ENCODE measurements at places on chromosomes 4 and X.

DNA sequence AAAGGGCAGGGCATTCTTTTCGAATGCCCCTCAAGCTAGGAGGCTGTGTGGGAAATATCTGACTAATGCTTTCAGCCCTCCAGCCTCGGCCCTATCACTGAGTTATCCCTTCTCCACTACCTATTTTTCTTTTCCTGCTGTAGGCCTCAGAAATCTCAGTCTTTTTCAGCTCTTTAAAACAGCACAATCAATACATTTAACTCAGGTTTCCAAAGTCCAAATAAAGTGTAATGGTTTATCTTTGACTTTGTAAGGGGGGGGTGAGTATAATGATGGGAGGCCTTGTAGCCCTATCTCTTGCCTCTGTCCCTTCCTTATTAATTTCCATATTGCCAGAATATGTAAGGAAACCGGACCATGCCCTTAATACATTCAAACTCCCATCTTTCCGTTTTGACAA, 1.6 kb upstream of the WNK3 start:
- no peaks in the 10 kb centered on the region for H3K4me1 ChIP-seq
- no peak for DNase-seq
- H3K27me3 ChIP-seq = peaks cover 47% of the 10 kb centered on the region

GRCh38 chrX:16585486-16586376, 64.2 kb upstream of the S100G start:
- H3K4me1 ChIP-seq = no peaks in the 10 kb centered on the region
- DNase-seq = no peak
- no peak overlapping the region for H3K27ac ChIP-seq
- H3K4me3 ChIP-seq = no peak overlapping the region

DNA sequence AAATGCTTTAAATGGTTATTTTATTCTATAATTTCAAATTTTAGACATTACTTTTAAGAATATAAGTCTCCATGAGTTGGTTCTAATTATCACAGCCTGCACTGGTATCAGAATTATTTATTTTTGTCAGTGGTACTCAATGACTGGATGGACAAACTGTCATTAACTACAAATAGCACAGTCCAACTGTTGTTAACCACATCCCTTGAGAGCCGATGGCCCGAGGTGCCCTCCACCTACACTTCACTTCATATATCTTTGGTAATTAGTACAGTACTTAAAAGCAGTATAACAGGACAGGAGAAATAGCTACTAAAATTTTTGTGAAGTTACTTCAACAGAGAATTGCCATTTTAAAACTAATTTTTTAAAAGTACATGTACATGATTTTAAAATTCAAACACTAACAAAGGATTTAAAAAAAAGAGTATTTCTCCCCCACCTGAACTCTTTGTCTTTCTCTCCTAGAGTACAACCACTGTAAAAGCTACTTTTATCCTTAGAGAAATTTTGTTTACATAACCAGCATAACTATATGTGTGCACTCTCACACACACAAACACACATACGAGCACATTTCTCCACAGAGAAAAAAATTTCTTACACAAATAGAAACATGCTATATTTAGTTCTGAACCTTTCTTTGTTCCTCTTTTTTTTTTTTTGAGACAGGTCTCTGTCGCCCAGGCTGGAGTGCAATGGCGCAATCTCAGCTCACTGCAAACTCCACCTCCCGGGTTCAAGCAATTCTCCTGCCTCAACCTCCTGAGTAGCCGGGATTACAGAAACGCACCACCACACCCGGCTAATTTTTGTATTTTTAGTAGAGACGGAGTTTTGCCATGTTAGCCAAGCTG, 6.5 kb downstream of the TIFA start:
- H3K4me3 ChIP-seq = peak overlapping the region; percentile 20
- no peak for DNase-seq
- no peak overlapping the region for H3K27ac ChIP-seq
- H3K4me1 ChIP-seq = peaks cover 49% of the 10 kb centered on the region

- peaks cover 64% of the 10 kb centered on the region for H3K27me3 ChIP-seq
- peaks cover 14% of the 10 kb centered on the region for H3K4me1 ChIP-seq
- DNase-seq = no peak
- H3K27ac ChIP-seq = no peak overlapping the region
These were observed 1.1 kb upstream of the EPHA5 start for GRCh38 chr4:65671372-65671771.

DNA sequence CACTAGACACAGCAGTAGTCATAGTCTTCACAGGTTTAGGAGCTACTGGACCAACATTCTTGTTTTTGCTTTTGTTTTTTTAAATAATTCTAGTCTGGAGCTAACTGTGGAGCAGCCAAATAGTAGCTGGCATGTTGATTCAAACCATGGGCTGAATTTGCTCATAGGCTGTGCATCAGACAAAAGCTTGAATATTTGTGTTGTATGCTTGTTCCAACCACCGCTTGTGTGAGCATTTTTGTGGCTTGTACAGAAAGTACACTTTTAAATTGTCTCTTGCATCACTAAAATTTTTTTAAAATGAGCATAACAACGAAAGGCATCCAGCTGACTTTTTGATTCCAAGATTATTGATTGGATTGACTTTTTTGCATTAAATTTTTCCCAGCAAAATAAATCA, 39.6 kb downstream of the CCNI start:
- DNase-seq = no peak
- H3K4me1 ChIP-seq = peaks cover 8% of the 10 kb centered on the region
- no peak overlapping the region for H3K4me3 ChIP-seq
- no peaks in the 10 kb centered on the region for H3K27me3 ChIP-seq
- H3K27ac ChIP-seq = no peak overlapping the region

GRCh38 chr4:100581337-100581736, 63.5 kb upstream of the EMCN start:
- no peak overlapping the region for H3K4me3 ChIP-seq
- no peak overlapping the region for H3K27ac ChIP-seq
- H3K36me3 ChIP-seq = no peaks in the 10 kb centered on the region
- no peaks in the 10 kb centered on the region for H3K27me3 ChIP-seq
- DNase-seq = no peak
- H3K4me1 ChIP-seq = no peaks in the 10 kb centered on the region

GRCh38 chr4:150123087-150123486, 44.8 kb downstream of the DCLK2 start:
- no peaks in the 10 kb centered on the region for H3K36me3 ChIP-seq
- DNase-seq = no peak
- H3K4me3 ChIP-seq = no peak overlapping the region
- peaks cover 7% of the 10 kb centered on the region for H3K4me1 ChIP-seq
- no peaks in the 10 kb centered on the region for H3K27me3 ChIP-seq
- H3K27ac ChIP-seq = no peak overlapping the region
